ENCODE measurements at places on chromosomes 12 and 14.

- DNase-seq: peak; percentile 58
These were observed 4.8 kb downstream of the FAM222A start for GRCh38 chr12:109718390-109718789.

- DNase-seq: no peak
These were observed 3.9 kb downstream of the MPHOSPH9 start for GRCh38 chr12:123229051-123229450.

- no peak for DNase-seq
These were observed 62.3 kb downstream of the BHLHE41 start for GRCh38 chr12:26062566-26062965.

DNA sequence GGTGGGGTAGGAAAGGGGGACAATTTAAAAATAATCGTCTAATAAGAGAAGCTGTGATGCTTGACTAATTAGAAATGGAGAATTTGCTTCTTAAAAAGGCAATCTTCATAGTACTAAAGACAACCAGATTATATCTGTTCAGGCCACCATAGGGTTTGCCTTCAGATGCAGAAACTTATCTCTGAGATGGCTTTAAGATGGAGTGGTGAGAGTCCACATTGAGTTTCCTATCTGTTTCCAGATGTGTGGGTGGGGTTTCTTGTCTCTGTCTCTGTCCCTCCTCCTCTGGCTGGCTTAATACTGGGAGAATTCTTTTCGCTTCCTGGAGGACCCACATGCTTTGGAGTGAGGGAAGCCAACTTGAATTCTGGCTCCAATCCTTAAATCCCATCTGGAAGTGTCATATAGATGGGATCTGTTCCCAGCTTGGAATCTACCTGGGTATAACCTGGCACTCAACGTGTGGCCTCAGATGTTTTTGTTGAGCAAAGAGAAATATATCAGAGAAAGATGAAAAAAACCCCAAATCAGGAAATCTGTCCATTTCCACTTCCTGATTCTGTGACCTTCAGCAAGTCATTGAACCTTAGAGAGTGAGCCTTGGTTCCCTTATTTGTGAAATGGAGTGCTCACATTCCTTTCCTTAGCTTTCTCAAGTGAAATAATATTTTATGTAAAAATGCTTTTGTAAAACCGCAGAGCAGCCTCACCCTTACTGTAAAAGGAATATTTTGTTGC, 66.4 kb downstream of the CHST11 start:
- no peak for DNase-seq

- no peak for DNase-seq
These were observed 50.9 kb downstream of the RIN3 start for GRCh38 chr14:92564344-92565039.

DNA sequence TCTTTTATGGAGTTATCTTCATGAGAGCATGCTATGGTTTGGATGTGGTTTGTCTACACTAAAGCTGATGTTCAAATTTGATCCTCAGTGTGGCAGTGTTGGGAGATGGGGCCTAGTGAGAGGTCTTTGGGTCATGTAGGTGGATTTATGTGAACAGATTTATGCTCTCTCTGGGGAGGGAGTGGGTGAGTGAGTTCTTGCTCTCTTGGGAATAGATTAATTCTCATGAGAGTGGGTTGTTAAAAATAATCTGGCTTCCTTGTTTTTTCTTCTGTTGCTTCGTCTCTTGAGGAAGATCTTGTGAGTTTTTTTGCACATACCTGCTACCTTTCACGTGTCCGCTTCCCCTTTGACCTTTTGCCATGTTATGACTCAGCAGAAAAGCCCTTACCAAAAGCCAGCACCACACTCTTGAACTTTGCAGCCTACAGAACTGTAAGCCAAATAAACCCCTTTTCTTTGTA, 20.5 kb downstream of the DERA start:
- DNase-seq: no peak

DNA sequence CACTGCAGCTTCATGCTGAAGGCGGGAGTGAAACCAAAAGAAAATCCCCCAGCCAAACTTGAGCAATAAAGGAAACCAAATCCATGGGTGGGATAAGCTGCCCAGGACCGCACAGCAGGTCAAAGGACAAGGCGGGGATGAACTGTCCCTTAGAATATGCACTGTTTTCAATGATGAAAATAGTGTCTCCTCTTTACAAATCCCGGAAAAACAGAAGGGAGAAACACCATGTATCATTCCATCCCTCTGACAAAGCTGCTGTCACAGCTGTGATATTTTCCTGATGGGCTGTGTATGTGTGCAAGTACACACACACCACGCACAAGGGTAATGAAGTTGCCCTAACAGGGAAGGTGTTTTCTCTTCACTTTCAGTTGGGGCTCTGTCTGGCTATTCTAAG, 70.3 kb downstream of the ACTN1 start:
- DNase-seq: no peak

DNA sequence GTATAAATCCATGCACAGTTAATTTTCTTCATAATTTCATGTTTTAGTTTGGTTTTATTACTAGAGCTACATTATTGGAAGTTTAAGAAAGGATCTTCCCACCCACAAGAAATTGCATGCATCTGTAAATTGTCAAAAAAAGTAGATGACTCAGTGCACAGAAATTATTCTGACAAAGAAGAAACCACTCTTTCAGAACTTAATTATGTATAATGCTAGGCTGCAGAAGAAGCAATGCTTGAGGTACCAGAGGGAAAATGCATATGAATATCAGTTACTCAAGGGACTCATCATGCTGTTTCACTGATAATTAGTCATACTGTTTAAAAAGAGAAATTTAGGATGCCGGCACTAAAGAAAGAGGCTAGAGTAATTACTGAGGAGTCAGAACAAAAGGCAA, 147.0 kb downstream of the SLC16A7 start:
- no peak for DNase-seq

DNA sequence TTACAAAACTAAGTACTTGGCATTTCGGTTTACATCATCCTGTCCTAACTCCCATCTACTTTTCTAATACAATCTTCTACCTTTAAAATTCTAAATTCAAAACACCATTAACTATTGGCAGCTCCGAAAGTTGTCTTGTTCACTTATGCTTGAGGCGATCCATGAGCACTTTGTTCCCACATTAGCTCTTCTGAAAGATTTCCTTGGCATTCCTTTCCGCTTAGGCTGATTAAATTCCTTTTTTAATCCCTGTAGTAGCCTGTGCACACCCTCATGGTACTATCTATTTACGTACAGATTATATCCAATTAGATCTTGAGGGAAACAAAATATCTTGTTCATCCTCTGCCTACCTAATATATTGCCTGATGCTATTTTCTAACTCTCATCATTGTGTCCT, 480.7 kb downstream of the PRKD1 start:
- DNase-seq: no peak

DNA sequence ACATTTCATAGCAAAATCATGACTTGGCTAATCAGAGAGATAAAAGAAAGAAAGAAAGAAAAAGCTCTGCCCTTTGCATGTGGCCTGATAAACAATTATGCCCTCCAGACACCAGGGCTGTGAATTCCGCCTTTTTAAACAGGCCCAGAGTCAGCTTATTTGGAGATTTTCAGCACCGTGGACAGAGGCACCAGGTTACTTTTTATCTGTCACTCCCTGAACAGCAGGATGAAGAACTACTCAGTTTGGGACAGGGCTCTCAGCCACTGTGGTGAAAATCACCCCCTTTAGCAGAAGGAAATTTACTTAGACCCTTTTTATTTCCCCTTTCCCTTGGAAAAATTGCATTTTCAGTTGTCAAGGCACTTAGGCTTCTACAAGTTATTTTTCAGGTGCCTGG, 359.9 kb downstream of the NRXN3 start:
- no peak for DNase-seq

DNA sequence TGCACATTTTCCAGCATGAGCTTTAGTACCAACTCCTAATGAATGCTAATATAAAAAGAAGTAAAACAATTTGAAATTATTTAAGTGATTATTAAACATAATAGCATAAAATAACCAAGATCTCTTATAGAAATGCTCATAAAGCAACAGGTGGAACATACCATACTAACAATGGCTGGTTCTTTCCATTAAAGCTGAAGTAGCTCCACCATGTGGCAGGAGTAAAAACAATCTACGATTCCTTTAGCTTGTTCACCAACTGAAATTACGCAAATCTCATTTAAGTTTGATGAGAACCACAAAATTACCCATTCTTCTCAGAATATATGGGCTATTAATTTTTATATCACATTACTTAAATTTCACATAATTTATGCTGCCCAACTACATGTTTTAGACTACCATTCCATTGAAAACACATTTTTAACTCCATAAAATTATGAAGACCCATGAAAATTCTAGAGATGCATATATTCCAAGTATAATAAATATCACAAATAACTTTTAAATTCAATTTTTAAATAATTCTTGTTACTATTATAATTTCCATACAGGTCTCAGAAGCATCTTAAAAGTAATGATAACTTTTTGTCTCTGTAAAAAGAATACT, 213.6 kb downstream of the DAD1 start:
- peak; percentile 31 for DNase-seq

GRCh38 chr14:77649326-77649725, 32.9 kb upstream of the SPTLC2 start:
- no peak for DNase-seq
